ENCODE measurements at places on chromosomes 1 and 21. TPM values are rescaled to one million over a fixed set of nuclear protein-coding genes. Genes with fewer than 3 reads are reported as not detected.

DNA sequence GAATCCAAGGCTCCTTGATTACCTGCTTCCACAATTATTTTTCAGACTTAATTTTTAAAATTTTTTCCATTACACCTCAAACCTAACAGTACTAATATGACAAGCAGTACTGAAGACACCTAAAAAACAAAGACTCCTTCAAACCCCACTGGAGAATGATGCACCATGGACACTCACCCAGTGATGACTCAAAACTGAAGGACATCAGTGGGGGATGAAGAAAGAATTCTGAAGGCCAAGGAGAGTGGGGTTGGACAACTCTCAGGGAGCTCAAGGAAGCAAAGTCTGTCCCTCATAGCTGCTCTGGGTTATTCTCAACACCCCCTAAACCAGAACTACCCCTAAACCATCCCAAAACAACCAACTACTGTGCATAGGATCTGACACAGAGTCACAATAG, 2.4 kb upstream of the ARHGAP29 start:
- peak; percentile 29 for DNase-seq

DNA sequence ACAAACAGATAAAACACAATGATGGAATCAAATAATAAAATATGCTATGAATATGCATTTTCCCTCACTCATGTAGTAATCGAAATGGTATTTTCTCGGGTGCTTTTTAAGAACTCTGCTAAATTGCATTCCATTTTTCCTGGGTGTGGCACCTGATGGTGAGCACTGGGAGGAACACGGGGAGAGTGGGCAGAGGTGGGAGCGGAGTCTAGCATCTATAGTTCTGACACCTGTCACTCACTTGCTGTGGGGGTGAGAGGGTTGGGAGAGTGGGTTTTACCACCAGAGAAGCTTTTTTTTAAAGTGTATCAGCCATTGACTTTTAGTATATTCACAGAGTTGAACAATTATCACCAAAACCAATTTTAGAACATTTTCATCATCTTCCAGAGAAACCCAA, 73.4 kb upstream of the PGBD5 start:
- DNase-seq = no peak

DNA sequence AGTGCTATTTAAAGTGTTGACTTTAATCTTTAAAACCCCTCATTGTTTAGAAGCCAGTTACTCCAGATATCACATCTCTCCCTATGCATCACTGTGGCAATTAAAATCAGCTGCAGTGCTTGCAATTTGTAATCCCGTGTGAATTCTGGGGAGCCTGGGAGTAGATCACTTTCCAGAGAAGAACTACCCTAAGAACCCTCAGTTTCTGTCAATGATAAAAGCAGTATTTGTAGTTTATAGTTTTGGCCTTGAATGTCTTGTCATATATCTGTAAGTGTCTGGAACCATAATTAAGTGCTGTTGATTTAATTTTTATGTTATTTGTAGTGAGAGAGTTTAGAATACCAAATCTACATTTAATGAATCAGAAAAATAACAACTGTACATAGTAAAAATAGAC, 5.5 kb upstream of the SPAG17 start:
- DNase-seq = no peak

DNA sequence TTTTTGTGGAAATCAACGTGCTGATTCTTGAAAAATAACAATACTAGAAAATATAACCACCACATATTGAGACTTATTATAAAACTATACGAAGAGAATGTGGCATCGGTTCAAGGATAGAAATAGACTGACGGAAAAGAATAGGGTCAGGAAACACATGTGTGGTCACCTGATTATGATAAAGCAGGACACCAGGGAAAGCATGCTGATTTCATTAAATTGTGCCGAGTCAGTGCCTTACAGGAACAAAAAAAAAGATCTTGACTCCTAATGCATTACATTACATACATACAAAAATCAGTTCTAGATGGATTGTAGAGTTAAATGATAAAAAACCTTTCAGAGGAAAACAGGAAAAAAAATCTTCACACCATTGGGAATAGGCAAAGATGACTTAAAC, 43.5 kb upstream of the SERPINC1 start:
- DNase-seq = no peak

DNA sequence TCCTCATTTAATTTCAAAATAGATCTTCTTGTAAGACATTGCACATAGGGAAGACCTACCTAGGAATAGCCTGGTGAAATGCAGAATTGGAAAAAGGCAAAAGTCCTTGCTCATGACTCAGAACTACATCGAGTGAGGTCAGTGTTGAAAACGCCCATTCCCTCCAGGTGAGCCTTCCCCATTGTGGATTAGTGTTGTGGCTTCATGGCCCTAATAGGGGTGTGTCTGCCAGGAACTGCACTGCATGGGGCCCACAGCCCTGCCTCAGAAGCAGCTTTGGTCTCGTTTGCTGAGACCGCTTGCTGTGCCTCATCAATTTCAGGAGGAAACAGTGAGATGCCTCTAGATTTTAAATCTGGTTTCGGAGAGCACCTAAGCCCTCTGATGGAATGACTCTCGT, 17.0 kb downstream of the TFF3 start:
- no peak for DNase-seq

Gene SMG5
- total RNA-seq = 66.1 TPM

Gene LMOD1
- total RNA-seq = 0.13 TPM

Gene MFAP2
- total RNA-seq = 5.8 TPM

Data from LHCN-M2 (cell line).